Cortex of kidney (tissue), 1 donor: ENCODE measurements at places on chromosomes 4 and X.

DNA sequence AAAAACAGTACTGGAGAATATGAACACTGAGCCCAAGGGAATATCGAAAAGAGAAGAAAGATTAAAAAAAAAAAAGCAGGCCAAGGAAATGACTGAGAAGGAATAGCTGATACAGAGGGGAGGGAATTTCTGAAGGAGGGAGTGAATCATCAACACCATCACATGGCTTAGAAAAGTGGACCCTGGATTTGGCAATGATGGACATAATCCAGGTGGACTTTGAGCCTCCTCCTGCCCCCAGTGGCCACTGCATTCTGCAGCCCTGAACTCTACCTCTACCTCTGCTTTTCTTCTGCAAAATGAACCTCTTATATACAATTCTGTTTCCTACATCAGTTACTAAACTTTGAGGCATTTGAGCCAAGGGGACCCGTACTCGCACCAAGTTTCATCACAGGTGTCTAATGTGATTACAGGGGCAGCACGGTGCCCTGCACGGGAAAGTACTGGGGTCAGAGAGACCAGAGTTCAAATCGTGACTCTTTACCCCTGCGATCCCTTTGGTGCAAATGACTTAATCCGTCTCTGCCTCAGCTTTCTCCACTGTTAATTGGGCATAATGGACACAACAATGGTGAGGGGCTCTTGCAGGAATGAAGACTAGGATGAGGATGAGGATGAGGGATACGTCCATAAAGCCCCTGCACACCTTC lies 1.1 kb downstream of the OCIAD2 start:
- DNase-seq, result no peak

- DNase-seq, result no peak
Observed at GRCh38 chr4:123785538-123785937, 388.9 kb downstream of the SPRY1 start.

- DNase-seq, result no peak
Observed at GRCh38 chr4:1515156-1515555, 108.9 kb upstream of the NKX1-1 start.

GRCh38 chr4:126247409-126247808 lies 932.7 kb downstream of the FAT4 start:
- no peak for DNase-seq

DNA sequence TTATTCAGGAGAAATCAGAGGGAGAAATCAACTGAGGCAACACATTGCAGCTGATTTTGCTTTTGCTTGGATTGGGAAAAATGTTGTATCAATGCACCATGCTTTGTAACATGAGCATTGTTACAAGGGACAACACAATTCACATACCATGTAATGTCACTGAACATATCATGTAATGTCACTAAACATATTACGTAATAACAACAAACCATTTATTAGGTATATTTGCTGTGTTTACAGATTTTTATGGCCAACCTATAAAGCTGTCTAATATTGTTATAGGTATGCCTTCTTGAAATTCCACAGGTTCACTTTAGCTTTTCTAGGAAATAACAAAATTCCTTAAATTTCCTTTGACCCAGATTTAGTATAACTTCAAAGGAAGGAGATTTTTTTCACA lies 5.0 kb upstream of the HERC3 start:
- no peak for DNase-seq

- no peak for DNase-seq
Observed at GRCh38 chr4:74056858-74057562, 18.5 kb upstream of the CXCL3 start.

DNA sequence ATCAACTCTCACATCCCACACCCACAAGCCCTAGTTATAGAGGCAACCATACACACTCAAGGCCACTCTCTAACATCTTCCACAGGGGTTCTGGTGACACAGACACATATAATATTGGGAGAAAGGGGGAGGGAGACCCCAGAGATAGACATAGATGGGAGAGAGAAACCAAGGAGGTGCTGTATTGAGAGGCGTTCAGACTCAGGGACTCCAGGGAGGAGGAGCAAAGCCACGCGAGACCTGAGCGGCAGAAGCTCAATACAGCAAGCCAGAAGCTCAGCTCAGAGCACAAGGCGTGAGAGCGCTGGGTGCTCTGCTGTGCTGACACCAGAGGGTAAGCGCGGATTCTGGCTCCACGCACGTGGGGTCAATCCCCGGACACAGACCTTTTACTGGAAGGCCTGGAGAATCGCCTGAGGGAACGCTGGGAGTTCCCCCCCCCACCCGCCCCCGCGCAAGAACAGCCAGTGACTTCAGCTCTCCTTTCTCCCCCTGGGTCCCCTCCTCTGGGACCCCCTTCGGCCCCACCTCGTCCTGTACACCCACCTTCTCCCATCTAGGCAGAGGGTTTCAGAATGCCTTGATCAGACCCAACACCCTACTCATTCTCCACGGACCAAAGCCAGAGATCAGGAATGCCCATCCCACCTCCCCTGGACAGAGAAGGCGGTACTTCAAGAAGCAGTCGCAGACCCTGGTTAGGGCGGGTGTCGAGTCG lies 8.7 kb downstream of the MSX1 start:
- DNase-seq, result no peak

DNA sequence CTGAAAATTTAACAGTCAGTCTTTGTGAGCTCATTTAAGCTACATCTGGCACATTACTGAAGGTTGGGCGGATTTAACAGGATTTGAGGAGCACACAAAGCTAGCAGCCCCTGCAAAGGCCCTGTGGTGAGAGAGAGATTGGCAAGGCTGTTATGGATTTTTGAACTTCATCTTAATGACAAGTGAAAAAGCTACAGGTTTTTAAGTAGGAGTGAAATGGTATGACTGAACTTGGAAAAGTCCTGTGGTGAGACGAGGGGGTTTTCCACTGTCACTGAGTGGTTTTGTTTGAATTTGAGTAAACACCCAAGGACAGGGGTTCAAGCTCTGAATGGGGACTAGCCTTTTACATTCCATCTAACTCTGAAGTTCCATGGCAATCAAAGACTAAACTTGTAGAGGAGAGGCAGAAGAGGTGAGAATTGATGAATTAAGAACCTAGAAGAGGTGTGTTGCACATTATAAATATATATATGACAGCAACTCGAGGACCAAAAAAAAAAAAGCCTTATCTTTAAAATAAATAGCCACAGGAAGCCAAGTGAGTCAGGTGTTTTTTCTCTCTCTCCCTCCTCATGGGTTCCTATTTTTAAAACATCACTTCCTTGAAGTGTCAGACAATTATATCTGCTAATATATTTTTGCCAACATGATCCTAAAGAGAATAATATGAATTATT lies 47.8 kb upstream of the CLNK start:
- DNase-seq, result no peak

GRCh38 chr4:142566777-142567176 lies 279.3 kb downstream of the INPP4B start:
- DNase-seq, result no peak

- no peak for DNase-seq
Observed at GRCh38 chr4:145625677-145626622, 6.8 kb downstream of the MMAA start.

DNA sequence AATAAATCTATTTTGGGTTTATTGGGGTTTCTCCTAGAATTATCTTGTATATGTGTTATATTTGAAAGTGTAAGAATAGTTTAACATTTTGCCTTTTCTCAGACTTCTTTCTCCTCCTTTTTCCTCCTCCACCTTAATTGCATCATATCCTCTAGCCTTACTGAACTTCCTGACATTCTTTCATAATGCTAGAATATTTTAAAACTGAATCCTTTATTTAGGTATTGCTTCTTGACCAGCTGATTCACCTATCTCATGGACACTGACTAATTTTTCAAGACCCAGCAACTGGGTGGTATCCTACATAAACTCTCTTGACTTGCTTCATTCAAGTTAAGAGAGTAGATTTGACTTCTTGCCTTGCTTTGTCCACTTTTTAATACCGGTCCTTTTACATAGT lies 1508.9 kb downstream of the STIM2 start:
- DNase-seq, result no peak
